ENCODE measurements at places on chromosomes 1 and 21. TPM values are rescaled to one million over a fixed set of nuclear protein-coding genes. Genes with fewer than 3 reads are reported as not detected.

CYB5RL gene
- 4.1 TPM for total RNA-seq

APCS gene
- not detected for total RNA-seq

LCE3D gene
- total RNA-seq = not detected

RIMKLA gene
- under 0.01 TPM for total RNA-seq

GJA4 gene
- 68.6 TPM for total RNA-seq
